Stimulated activated CD8-positive, alpha-beta memory T cell treated with anti-CD3 and anti-CD28 coated beads, Interleukin-15, amount 100 ng/mL, for 1 hour (primary cell): ENCODE measurements at places on chromosomes 3 and 15.

GRCh38 chr3:45817831-45818522 lies 21.6 kb upstream of the SLC6A20 start:
- no peak for DNase-seq

GRCh38 chr3:45140141-45140769 lies 5.9 kb downstream of the CDCP1 start:
- no peak for DNase-seq

DNA sequence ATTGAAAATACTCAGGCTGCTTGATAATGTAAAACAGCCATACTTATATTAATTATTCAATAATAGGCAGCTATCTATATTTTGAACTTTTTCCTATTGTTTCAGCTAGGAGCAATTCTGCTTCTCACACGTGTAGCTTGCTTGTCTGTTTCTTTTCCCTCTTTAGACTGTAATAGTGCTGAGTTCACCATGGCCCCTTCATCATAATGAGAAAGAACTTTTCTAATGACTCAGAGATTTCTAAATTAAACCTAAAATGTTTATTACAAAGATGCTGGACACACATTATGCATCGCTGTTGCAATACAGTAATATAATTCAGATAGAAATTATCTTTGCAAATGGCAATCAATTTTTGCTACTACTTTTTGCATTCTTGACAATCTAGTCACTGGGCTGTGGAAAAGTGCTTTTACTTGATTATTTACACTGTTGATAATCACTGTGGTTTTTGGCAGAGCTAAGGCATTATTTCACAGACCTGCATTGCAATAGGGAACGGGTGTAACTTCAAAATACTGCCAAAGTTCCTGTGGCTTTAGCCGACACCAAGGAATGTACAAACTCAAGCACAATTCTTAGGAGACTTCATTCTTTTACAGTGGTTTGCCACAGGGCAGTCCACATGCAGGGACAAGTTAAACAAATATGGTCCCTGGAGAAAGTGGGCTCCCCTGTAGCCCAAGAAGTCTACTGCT lies 281.0 kb upstream of the TBL1XR1 start:
- DNase-seq = no peak

DNA sequence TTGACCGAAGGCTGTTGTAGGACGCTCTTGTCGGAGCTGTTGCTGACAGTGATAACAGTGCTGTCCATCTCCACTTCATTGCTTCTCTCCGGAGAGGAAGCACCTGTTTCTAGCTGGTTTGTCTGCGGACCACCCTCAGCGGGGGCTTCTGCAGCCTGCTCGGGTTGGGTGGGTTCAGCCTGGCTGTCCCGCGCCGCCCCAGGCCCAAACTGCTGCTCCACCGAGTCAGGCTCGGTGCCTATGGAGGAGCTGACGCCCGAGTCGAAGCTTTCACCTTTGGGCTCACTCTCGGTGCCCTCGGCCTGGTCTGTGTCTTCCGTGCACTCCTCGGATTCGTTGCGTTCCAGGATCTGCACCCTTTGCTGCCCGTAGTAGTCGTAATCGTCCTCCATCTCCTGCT lies 56.9 kb downstream of the TIGIT start:
- DNase-seq = no peak

- no peak for DNase-seq
These were observed 54.0 kb upstream of the NEO1 start for GRCh38 chr15:72998226-72998625.

GRCh38 chr3:45690336-45691035 lies 1.3 kb downstream of the SACM1L start:
- no peak for DNase-seq

DNA sequence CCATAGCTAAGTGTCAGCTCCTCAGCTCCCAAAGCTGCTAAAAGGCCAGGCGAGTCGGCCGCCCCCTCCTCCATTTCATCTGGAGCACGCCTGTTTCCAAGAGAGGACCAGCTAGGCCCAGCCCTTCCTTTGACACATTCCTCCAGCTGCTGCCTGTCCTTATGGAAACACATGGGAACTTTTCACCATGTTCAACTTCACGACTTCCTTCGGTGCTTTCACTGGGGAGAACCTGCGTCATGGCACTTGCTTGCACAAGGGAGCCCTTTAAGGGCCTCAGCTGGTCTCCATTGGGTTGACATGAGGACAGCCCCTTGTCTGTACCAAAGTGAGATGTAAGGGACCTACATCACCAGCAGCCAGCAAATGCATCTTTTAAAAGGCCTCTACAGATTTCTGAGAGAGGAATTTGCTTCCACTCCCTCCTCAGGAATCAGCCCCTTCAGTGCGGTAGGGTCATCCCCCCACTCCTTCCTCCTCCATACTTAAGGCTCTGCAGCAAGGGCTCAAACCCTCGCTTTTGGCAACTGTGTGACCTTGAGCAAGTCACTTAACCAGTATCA lies 2.1 kb downstream of the MAGI1 start:
- DNase-seq = no peak

DNA sequence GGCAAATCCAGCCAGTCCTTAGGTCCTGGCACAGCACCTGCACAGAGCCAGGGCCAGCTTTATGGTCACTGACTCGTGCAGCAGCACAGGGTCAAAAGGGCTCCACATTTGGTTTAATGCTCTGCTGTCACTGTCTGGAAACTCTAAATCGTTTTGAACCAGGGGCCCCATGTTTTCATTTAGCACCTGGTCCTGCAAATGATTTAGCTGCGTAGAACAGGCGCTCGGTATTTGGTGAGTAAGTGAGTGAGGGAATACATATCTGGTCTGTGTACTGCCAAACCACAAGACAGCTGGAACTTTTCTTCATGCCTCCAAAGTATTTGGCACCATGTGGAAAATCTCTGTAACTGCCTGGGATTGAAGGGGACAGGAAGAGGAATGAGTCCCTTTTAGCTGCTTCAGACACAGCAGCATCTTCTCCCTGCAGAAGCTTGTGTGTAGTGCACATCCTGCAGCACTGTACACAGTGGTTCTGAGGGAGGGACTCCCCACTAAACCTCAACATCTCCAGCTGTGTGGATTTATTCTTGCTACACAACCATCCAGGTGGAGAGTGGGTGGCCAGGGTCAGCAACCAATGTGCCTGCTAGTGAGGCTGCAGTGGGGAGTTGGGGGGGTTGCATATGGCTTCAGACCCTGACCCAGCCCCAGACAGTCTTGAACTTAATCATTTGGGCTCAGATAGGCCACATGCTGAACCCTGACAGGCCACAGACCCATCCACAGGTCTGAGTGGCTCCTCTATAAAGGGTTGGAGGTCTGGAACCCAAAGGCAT lies 1.1 kb downstream of the SH2D7 start:
- DNase-seq = no peak

- no peak for DNase-seq
These were observed 18.2 kb downstream of the KPNA1 start for GRCh38 chr3:122496508-122496907.

DNA sequence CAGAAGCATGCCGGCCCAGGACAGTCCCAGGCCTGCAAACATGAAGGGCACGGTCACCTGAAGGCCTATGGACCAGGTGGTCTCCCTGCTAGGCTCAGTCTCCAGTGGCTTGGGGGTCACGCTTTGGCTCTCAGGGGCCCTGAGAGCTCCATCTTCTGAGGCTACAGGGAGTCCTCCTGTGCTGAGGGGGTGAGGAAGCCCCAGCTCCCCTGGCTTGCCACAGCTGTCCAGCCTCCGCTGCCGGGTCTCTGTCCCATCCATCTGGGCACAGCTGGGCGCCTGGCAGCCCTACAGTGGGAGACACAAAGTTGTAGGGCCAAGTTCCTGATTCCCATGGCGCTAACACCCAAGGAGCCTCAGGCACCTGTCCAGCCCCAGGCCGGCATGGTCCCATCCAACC lies 16.0 kb downstream of the SLC41A3 start:
- DNase-seq = no peak

DNA sequence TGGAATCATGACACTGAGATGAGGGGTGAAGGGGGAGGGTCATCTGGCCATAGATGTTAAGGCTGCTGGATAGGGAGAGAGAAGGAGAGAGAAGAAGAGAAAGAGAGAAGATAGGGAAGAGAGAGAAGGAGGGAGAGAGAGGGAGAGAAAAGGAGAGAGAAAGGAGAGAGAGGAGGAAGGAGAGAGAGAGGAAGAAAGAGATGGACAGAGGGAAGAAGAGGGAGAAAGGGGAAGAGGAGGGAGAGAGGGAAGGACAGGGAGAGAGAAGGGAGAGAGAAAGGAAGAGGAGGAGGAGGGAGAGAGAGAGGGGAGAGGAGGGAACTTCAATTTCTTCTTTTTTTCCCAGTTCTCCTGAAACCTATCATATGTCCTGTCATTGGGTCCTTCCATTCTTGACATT lies 15.1 kb upstream of the RBP1 start:
- no peak for DNase-seq

DNA sequence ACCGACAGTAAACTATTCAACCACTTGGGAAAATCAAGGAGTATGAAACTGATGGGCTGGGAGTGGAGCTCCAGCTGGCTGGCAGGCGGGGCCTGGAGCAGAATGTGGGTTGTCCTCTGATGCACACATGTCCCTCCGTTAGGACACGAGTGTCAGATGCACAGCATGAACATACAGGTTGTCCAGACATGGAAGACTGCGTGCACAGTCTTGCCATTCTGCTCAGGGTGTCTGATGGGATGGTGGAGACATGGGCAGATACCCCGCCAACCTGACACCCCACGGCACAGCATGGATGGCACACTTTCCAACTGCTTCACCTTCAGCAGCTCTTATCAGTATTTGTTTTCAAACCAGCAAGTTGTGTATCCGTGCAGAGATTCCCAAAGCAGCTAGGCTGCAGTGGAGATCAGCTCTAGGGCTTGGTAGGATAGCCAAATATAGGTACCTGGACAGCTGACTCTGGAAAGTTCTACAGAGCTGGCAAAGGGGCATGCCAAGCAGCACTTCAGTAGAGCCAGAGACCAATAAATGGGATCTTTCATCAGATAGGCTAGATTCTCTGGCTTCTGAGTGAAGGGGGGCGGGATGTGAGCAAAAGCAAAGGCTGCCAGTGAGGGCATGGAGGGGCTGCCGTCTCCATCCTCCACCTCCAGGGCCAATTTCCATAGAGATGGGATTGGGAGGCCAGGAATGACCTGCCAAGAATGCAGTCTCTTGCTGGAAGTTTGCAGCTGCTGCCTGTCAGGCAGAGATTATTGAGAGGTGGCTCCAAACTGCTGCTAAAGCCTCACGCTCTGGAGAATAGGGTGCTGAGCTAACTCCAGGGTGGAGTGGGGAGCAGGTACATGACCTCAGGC lies 47.2 kb upstream of the KY start:
- no peak for DNase-seq

DNA sequence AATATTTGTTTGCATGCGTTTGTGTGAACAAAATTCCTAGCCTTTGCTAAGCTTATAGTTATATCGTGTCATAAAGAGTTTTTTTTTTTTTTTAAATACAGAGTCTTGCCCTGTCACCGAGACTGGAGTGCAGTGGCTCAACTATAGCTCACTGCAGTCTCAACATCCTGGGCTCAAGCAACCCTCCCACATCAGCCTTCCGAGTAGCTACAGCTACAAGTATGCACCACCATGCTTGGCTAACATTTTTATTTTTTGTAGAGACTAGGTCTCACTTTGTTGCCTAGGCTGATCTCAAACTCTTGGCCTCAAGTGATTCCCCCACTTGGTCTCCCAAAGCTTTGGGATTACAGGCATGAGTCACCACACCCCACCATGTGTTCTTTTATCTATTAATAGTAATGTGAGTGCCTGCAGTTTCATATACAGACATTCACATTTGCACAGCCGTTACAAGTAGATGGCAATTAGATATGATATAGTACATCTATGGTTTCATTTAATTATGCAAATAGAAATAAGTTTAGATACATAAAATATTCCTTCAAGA lies 848.6 kb downstream of the PDCD6IP start:
- no peak for DNase-seq

- no peak for DNase-seq
These were observed 49.4 kb upstream of the SLCO2A1 start for GRCh38 chr3:134079111-134079547.

- DNase-seq = no peak
These were observed 12.7 kb upstream of the ST3GAL6 start for GRCh38 chr3:98750276-98750919.

DNA sequence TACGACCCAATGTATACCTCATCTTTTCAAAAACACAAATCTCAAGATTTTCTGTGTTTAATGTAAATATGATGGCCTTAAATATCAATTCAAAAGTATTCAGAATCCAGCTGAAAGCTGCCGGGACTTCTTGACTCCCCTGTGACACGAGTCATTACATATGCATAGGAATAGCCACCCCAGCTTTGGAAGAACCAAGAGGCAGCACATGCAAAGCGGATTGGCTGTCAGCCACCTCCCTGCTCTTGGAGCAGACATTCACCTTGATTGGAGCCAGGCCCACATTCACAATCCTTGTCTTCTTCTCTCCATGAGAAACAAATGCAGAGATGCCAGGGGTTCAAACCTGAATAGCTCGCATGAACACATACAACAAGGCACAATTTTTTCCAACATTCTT lies 10.8 kb upstream of the CAV3 start:
- no peak for DNase-seq

DNA sequence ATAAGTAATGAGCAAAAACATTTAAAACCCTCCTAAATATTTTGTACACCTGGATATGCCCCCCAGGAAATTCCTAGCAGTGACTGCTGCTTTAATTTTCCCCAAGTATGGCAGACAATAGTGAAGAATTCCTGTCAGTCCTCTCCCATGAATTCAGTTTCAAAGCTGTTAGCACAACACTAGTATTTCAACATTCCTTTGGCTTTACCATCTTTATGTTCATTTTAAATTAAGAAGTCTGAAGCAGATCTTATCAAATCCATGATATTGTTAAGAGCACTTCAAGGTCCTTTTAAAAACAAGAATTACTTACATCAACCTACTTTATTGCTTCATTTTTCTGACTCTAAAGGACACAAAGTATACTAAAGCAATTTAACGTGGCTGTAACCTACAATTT lies 28.8 kb upstream of the CDIN1 start:
- no peak for DNase-seq

- no peak for DNase-seq
These were observed 600.8 kb downstream of the FOXP1 start for GRCh38 chr3:70982700-70983140.

DNA sequence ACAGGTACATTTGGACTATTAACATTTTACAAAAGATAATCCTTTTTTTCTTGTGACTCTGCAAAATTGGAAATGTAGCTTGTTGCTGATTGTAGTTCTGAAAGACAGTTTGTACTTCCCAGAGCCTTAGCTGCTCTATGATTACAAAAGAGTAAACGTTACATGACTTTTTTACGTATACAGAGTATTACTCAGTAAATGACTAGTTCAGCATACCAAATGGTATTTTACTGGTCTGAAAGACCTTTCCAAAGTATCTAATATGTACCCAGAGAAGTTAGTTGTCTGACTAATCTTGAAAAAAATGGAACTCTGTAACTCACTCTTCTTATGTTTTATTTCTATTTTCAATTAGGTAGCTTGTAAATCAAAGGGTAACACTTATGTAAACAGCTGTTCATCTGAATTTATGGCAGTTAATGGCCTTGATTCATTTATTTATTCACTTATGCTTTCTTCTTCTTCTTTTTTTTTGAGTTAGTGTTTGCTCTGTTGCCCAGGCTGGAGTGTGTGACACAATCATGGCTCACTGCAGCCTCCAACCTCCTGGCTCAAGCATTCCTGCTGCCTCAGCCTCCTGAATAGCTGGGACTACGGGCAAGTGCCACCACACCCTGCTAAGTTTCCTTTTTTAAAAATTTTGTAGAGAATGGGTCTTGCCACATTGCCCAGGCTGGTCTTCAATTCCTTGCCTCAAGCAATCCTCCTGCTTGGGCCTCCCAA lies 151.7 kb downstream of the C3orf38 start:
- no peak for DNase-seq

GRCh38 chr15:29889542-29890329 lies 67.5 kb upstream of the TJP1 start:
- DNase-seq = no peak

- DNase-seq = no peak
These were observed 104.3 kb upstream of the MEIS2 start for GRCh38 chr15:37204692-37205091.

- no peak for DNase-seq
These were observed 5.6 kb downstream of the ZBTB38 start for GRCh38 chr3:141373768-141374526.
